ENCODE measurements at places on chromosomes 1 and 21.

DNA sequence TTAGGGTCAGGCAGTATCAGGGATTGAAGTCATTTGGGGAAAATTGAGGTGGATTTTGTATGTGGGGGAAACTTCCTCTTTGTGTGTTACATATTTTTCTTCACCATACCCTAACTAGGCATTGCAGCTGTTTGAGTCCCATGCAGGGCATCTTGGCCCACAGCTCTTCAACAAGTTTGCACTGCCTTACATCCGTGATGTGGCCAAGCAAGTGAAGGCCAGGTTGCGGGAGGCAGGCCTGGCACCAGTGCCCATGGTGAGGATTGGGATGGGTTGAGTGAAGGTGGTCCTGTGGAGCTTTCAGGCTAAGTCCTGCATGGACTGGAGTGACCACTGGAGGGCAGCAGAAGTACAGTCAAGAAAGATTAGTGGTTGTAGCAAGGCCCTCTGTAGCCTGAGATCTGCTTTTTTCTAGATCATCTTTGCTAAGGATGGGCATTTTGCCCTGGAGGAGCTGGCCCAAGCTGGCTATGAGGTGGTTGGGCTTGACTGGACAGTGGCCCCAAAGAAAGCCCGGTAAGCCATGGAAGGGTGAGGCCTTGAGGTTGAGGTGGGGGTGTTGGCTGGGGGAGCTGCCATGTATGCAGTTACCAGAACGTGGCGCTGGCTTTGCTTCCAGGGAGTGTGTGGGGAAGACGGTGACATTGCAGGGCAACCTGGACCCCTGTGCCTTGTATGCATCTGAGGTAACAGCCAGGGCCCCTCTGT is 2.4 kb downstream of the UROD start:
- peak; percentile 76 for DNase-seq

DNA sequence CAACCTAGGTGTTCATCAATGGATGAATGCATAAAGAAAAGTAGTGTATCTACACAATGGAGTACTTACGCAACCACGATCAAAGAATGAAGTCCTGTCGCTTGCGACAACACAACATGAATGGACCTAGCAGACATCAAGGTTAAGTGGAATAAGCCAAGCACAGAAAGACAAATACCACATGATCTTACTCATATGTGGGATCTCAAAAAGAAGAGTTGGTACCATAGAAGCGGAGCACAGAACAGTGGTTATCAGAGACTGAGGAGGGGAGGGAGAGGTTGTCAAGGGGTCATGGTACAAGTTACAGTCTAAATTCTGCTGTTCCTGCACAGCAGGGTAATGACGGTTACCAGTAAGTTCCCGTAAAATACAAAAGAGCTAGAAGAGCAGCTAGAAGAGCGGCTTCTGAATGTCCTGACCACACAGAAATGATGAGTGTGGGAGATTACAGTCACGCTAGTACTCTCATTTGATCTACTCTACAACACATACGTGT is 36.7 kb downstream of the NPHP4 start:
- no peak for DNase-seq

DNA sequence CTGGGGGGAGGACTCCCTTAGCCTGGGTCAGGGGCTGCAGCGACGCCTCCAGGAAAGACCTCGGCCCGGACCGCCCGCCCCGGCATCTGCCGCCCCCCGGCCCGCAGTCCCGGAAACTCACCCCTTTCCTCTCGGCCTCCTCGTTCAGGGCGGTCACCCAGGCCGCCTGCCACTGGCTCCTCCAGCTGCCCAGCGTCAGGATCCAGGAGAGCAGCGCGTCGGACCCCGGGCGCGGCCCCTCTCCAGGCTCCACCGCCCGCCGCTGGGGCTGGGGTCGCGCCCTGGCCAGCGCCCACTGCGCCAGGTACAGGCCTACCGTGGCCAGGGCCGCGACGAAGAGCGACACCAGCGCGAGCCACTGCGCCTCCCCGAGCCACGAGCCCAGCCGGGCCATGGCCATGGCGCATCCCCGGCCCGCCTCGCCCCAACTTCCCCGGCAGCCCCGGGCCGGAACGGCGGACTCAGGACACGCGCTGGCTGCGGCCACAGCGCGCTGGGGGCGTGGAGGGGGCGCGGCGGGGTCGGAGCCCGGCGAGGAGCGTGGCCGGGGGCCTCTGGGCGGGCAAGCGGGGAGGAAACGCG is 478 bp downstream of the C2CD2 start:
- DNase-seq: peak; percentile 24

GRCh38 chr1:7007902-7008301 is 222.6 kb downstream of the CAMTA1 start:
- DNase-seq: no peak

DNA sequence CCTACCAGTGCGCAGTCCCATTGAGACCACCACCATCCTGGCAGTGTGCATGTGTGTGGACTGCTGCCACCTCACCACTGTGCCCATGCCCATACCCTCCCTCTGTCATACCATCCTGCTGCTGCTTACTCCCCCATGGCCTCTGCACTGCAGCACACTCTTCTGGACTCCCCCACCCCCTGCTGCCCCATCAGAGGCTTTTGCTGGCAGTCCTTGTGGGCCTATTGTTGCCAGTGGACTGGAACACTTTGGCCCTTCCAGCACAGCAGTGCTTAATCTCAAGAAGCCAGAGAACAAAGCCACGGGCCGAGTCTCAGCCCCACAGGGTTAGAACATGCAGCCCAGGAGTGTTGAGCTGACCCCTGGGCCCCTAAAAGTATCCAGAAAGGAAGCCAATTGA is 41.9 kb upstream of the IVNS1ABP start:
- DNase-seq: no peak

GRCh38 chr1:177568622-177569021 is 397.9 kb downstream of the BRINP2 start:
- no peak for DNase-seq

GRCh38 chr1:210626341-210626740 is 297.6 kb downstream of the HHAT start:
- DNase-seq: no peak

DNA sequence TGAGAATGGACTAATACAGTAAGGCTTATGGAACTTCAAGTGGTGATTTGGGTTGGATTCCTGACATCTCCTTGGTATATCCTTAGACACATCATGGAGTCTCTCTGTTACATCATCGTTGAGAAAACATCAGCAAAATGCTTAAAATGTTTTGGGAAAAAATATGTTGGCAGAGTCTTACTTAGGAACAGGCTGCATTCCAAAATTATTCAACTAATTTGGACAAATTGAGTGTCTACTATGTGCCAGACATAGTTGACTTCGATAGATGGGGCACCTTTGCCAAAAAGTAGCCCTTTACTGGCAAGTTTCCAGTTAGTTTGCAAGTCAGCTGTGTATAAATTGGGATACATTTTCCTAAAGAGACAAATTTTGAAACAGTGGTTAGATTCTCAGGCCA is 253.4 kb upstream of the ST6GALNAC5 start:
- DNase-seq: peak; percentile 5

GRCh38 chr1:24266398-24266941 is 52.7 kb upstream of the GRHL3 start:
- peak; percentile 95 for DNase-seq

DNA sequence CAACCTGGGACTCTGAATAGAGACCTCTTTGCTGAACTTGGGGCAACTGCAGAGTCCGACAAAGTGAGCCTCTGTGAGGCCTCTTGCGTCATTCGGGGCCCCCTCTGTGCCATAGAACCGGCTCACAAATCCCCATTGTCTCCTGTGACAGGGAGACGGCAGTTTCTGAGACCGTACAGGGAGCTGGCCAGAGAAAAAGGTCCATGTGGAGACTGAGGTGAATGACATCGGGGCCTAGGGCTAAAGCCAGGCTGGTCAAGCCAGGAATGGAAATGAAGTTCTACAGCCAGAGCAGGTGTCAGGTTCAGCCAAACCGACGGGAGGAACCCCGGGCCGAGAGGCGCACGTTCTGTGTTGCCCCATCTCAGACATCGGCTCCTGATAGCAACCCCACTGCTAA is 37.1 kb upstream of the TRIM67 start:
- DNase-seq: no peak

- DNase-seq: no peak
Measured at GRCh38 chr1:17211377-17211776, 6.4 kb downstream of the PADI1 start.

DNA sequence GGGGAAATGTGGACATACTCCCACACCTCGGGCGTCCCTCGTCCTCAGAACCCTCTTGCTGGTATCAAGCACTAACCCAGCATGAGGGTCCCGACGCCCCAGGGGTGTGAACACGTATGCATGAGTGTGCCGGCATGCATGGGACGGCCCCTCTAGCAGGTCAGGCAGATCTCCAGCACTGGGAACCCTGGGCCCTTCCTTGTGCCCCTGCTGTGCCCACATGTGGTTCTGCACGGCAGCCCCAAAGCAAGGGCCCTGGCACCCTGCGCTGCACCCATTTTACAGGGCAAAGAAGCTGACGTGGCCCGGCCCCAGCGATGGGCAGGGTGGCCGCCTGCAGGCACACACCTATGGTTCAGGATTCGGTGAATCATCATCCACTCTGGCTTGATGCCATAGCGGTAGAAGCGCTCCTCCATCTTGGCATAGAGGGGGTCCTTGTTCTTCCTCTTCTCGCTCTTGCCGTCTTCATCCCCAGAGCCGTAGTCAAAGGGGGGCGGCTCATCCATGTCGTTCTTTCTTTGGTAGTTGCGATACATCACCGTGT is 34.2 kb downstream of the CHD5 start:
- no peak for DNase-seq

- no peak for DNase-seq
Measured at GRCh38 chr1:77350012-77350770, 68.4 kb downstream of the AK5 start.

- DNase-seq: no peak
Measured at GRCh38 chr1:34520111-34520510, 234.7 kb upstream of the GJB5 start.

- DNase-seq: no peak
Measured at GRCh38 chr1:92585831-92586230, 99.1 kb upstream of the GFI1 start.

DNA sequence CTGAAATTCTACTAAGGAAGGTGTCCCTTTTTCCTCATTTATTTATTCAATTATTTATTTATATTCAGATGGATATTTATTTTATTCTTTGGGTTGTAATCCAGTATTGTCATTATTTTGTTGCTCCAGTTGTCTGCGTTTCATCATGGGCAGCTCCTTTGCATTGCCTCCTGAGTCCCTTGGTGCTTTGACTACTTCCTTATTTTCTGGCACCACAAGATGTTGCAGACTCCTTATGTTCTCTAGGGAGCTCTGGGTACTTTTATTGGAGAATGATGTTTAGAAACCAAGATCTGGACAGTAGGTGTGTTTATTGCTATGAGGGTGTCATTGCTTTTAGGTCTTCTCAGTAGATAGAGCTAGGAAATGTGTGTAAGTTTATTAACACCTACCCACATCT is 59.9 kb upstream of the ERRFI1 start:
- no peak for DNase-seq

DNA sequence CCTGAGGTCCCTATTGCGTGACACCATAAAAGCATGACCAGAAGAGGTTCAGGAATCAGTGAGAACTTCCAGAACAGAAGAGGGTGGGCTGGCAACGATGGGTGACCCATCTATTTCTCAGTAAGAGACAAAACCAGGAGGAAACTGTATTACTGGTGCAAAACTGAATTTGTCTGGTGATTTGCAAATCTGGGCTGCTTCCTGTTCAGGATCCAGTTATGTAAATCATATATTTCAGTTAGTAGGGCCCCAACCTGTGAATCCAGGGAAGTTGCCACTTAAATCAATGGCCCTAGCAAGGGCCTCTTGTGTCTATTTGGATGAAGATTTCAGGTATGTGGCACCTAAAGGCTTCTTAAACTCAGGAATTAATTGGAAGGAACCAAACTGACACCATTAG is 23.1 kb upstream of the SMAP2 start:
- no peak for DNase-seq

DNA sequence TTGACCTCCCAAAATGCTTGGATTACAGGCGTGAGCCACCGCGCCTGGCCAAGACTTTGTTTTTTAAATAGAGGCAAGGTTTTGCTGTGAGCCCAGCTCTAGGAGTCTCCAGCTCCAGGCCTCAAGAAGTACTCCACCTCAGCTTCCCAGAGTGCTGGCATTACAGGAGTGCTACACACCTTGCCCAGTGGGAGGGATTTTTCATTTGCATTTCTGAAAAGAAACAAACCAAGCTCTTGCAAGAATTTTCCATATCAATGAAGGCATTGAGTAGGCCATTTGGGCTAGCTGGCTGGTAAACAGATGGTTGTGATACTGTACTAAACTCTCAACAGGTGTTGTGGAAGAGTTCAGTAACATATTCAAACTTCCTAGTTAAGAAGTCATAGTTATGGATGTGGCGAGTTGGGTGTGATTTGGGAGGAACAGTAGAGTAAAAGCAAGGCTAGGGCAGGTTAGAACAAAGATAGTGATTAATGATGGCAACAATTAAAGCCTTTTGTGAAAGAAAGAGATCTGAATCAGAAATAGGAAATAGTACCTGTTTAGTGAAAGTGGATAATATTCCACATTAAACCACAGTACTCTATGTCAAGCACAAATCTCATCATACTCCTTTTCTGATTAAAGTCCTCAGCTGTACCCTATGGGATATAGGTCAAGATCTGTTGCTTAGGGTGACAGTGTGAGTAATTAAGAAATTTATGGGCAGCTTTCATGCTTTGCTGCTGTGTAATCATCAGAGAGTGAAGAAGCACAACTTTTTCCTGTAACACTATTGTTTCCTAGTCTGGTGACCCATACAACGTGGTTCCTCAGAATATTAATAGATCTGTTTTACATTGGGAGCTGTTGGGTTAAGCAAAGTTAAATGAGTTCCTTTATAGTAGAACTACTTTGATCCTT is 10.7 kb downstream of the AKIRIN1 start:
- DNase-seq: no peak

DNA sequence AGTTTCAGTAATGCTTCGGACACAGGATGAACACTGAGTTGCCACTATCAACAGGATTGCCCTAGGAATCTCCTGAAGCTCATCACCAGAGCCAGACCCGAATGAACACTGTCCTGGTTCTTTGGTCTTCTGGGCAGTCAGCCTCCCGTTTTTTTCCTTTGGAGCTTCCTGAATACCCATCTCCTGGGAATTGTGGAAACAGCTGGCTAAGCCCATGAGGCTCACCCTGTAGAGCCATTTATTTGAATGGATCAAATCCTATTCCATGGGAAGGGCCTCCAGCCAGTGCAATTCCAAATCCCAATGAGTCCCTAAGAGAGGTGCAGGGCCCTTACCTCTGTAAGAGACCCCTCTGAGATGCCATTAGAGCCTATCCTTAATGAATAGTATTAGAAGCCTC is 5.9 kb downstream of the RCSD1 start:
- no peak for DNase-seq

All from fibroblast of skin of back (primary cell).